Left lobe of liver (tissue), 2 donors: ENCODE measurements at places on chromosomes 12 and 14.

DNA sequence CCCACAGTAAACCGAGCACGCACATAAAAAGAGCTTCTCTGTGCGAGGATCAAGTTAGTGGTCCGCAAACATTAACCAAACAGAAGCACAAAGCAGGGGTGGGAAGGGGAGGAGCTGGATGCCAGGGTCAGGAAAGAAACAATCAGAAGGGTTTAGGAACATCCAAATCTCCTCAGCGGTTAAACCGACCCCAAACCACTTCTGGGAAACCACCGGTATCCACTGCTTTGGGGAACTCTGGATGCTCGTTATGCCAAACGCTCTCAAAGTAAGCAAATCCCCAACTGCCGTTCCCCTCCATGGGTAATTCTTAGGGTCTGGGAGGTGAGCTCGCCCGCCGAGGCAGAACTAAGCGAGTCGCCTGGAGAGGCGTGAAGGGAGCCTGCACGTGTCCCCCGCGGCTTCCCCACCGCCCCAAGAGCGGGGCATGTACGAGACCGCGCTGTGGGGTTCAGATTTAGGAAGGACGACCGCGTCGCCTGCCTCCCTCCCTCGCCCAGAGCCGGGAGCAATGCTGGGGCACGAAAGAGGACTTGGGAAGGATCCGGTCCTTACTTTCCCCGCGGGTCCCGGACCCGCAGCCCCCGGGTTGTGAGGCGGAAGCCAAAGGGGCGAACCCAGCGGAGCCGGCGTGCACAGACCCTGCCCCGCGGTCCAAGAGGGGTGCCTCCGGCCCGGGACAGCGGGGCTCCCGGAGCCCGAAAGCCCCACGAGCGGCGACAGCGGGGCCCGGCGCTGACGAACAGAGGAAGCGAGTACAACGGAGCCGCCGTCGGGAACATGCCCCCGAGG is 711 bp downstream of the SBNO1 start:
- peak; percentile 52 for DNase-seq

DNA sequence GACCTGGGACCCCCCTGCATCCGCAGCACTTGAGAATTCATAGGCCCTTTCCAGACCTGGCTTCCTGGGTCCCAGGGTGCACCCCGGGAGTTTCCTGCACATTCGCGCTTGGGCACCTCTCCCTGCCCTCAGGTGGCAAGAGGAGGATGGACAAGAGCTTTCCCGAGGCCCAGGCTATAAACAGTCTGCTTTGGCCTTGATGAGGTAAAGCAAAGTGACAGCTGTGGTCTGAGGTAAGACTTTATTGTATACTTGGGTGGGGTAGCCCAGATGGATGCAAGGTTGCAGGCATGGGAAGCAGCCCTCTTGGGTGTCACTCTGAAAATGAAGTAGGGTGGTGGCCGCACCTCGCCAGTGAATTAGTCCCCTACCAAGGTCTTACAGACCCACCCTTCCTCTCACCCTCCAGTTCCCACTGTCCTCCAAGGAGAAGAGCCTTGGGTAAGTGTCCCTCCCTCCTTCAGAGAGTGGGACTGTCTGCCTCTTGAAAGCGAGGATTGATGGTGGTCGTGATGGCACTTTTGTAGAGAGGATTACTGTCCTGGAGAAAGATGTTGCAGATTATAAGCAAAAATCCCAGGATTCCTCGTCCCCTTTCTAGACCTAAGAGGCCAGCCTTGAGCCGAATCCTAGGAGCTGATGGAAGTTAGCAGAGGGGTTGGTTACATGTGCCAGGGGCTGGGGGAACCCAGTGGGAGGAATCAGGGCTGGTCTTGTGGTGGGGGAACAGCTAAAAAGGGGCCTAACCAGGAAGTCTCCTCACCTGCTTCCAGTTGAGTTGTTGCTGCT is 10.6 kb upstream of the CSAD start:
- no peak for DNase-seq

- no peak for DNase-seq
These were observed 179.4 kb upstream of the PRMT8 start for GRCh38 chr12:3311491-3312103.

DNA sequence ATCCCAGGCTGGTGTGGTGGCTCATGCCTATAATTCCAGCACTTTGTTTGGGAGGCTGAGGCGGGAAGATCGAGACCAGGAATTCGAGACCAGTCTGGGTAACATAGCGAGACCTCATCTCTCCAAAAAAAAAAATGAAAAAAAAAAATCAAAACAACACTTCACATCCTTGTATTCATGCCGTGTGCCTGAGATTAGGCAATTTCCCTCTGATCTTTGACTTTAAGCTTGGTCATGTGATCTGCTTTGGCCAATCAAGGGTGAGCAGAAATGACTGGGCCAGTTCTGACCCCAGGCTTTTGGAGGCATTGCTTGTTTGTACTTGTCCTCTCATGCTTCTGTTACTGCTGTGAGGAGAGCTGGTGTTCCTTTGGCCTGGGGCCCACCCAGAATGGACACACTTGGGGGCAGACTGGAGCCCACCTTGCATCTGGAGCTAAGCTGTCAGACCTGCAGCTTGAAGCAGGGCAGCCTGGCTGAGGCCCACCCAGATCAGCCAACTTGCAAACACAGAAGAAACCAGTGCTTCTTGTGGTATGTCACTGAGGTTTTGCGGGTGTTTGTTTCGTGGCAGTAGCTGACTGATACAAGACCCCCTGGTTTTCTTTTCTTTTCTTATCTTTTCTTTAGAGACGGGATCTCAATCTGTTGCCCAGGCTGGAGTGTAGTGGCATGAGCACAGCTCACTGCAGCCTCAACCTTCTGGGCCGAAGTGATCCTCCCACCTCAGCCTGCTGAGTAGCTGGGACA is 29.7 kb upstream of the TBX3 start:
- DNase-seq, result no peak

GRCh38 chr12:2513141-2514037 is 281.4 kb upstream of the FKBP4 start:
- DNase-seq, result no peak

- no peak for DNase-seq
These were observed 26.4 kb downstream of the DEGS2 start for GRCh38 chr14:100132903-100133510.

- DNase-seq, result no peak
These were observed 933 bp downstream of the GALNT9 start for GRCh38 chr12:132328282-132329029.

DNA sequence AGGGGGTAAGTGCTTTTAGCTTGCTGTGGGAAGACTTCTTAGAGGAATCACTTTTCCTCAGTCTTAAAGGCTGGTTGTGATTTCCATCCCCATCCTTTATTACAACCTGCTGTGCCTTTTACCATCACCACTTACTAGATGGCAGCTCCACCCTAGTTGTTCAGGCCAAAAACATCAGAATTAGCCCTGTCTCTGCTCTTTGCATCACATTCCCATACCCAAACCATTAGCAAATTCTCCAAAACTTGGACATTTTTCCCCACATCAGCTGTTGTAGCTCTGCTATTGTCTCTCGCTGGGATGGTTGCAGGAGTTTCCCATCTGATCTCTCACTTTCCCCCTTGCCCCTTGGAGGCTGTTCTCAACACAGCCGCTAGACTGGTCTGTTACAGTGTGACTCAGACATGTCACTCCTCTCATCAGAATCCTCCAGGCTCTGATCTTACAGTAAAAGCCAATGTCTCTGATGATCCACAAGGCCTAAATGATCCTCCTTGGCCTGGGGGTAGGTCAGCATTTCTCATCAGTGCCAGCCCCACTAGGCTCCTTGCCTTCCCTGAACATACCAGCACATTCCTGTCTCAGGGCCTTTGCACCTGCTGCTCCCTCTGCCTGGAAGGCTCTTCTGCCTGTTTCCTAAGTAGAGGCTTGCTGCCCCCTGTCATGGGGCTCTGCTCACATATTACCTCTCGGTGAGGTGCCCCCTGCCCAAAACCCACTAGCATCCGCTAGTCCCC is 102.5 kb downstream of the BEGAIN start:
- DNase-seq, result no peak
